ENCODE measurements at places on chromosomes 12 and 14. TPM values are rescaled to one million over a fixed set of nuclear protein-coding genes. Genes with fewer than 3 reads are reported as not detected.
A peak's percentile ranks its signal among the peaks of the same experiment; 100 is the strongest.

GRCh38 chr14:33254861-33255395, 316.2 kb downstream of the NPAS3 start:
- DNase-seq = no peak

Gene CPM
- 96.4 TPM for total RNA-seq

DNA sequence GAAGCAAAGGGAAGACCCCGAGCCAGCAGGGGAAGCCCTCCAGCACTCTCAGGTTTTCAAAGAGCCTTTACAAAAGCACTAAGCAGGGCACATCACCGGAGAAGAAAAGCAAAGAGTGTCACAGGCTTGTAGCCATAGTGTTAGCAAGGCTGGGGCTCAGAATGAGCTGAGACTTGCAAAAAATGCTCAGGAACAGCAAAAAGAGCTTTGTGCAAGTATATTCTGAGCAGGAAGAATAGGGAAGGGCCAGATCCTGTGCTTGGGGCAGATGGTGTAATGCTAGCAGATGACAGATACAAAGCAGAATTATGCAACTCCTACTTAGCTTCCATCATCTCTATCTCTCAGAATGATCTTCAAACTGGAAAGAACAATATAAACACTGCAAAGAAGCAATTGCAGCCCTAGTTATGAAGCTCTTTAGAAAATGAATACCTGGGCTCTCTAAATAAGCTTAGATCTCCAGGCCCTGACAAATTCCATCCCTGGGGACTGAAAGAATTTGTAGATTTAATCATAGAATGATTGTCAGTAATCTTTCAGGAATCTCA, 23.7 kb upstream of the PARP11 start:
- DNase-seq = peak; percentile 23

- DNase-seq = no peak
These were observed 31.5 kb downstream of the RASSF9 start for GRCh38 chr12:85804663-85805062.

DNA sequence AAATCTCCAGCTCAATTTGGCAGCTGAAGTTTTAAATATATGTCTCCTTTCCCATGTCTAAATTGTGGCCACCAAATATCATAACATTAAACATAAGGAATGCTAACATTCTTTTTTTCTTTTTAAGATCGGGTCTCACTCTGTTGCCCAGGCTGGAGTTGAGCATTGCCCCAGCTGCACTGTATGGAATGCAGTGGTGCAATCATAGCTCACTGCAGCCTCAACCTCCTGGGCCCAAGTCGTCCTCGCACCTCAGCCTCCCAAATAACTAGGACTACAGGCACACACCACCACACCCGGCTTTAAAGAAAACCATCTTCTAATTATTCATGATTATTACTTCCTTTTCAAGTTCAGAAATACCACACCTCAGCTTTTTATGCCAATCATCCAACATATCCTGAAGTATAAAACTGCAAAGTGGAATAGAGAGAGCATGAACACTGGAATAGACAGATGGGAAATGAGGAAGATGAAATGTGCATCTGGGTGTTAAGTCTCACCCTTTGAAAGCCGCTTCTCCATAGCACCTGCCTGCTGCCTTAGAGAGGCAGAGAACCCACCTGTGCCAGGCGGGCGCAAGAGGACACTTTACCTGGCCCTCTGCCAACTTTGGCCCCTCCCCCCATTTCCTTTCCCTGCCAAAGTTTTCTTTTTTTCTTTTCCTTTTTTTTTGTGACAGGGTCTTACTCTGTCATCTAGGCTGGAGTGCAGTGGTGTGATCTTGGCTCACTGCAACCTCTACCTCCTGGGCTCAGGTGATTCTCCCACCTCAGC, 2.8 kb upstream of the EML1 start:
- no peak for DNase-seq

Gene KRT8
- 566 TPM for total RNA-seq

DNA sequence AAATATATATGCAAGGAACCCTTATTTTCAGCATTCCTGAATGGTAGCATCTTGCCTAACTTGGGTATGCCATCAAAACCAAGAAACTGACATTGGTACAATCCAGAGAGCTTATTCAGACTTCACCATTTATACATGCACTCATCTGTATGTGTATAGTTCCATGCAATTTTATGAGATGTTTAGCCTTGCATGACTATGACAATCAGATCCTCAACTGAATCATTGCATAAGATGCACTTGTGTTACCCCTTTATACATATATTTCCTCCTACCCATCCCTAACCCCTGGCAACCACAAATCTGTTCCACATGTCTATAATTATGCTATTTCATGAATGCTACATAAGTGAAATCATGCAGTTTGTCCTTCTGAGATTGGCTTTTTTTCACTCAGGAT, 37.0 kb upstream of the PPFIBP1 start:
- DNase-seq = no peak

DNA sequence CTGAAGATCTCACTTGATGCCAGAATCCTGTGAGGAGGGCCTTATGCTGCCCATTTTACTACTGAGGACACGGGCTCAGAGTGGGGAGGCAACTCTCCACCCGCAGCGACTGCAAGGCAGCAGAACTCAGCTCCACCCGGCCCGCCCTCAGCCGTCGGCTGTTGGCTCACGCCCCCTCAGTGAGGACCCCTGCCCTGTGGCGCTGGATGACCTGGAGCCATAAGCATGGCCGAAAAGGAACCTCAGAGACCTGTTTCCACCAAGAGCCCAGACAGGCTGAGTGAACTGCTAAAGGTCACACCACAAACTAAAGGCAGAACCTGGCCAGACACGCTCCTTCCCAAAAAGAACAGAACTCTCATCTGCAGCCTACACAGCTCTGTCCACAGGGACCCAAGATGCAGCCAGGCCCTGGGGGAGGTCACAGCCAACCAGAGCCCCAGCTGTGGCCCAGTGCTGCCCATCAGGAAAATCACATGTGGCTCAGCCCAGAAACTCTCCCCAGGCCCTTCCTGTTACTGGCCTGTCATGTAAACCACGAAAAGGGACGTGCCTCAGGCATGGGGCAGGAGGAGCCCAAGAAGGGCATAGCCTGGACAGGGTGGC, 32.8 kb downstream of the CCNK start:
- DNase-seq = no peak
